ENCODE measurements at places on chromosomes 7 and 10.

DNA sequence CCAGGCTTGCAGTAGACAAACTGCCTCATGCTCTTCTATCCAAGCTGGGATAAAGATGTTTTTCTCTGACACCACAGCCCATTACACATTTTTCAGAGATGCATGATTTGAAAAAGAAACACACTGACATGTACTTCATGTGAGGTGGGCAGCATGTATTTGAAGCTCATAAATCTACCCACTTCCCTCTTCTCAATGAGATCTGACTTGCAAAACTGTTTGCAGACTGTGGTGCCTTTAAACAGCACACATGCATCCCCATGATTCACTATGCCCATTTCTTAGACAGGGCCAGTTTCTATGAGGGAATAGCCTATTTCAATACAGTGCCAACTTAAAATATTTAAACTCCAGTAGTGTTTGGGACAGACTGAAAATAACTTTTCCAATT lies 109.8 kb downstream of the GLI3 start:
- no peak for DNase-seq

GRCh38 chr7:151694441-151694827 lies 174.7 kb upstream of the RHEB start:
- DNase-seq: no peak

- DNase-seq: no peak
Observed at GRCh38 chr10:13873196-13873595, 286.4 kb downstream of the PRPF18 start.

GRCh38 chr7:139525239-139525638 lies 1.8 kb downstream of the CLEC2L start:
- no peak for DNase-seq

DNA sequence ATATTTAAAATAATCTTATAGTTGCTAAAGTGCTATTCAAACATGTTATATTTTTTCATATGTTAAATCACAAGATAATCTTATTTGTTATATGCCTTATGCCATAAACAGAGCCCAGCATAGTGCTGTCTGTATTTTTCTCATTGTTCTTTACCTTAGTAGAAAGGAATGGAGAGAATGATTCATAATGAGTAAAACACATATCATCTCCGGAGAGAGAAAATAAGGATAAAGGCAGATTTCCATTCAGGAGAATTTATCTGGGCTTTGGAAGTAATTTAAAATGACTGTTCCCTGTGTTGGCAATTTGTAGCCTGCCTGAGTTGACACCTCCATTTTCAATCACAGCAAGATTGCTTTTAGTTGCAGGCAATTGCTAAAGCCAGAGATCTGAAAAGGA lies 30.2 kb downstream of the CHN2 start:
- no peak for DNase-seq

DNA sequence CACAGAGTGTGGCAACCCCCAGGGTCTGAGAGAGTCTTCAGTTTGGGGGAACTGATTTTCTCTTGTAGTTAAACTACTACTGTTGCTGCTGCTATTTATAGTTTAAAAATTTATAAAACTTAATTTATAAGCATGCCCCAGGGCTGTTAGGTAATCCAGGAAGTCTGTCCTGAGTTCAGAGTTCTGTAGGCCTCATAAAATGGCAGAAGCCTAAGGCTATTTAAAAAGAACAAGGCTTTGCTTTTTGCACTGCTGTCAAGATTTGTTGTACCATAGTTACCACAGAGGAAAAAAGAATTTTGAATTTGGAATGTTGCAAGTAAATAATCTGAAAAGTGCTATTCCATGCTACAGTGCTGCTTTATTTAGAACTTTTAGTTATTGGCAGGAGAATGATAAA lies 66.1 kb downstream of the AGK start:
- DNase-seq: no peak

GRCh38 chr7:7858559-7858958 lies 110.0 kb upstream of the GLCCI1 start:
- no peak for DNase-seq

- no peak for DNase-seq
Observed at GRCh38 chr10:80421707-80422536, 13.6 kb downstream of the PRXL2A start.

DNA sequence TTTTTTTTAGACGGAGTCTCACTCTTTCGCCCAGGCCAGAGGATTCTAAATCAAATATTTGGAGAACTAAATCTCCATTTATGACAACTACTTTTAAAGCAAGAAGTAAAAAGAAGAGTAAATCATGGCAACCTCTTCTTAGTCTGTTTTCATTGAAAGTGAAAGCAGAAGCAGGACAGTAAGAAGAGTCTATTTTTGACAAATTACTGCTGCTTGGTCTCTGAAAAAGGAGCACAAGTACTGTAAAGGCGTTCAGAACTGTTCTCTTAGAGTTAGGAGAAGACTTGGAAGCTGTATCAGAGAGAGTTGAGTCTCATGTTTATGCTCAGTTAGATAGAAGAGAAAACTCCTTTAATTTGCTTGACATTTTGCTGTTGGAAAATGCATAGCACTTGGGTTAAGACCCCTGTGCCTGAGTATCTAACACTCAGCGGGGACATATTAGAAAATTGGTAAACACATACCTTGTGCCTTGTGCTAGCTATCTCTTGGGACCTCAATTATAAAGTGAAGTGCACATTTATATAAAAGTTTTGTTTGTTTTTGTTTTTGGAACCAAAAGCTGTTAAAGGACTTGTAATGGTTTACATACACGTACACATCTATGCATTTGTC lies 433.0 kb downstream of the ANKRD7 start:
- no peak for DNase-seq
